AG04450 (cell line): ENCODE measurements at places on chromosomes 2 and 18.

GRCh38 chr2:234403074-234403473 is 93.8 kb downstream of the ARL4C start:
- no peak for DNase-seq

DNA sequence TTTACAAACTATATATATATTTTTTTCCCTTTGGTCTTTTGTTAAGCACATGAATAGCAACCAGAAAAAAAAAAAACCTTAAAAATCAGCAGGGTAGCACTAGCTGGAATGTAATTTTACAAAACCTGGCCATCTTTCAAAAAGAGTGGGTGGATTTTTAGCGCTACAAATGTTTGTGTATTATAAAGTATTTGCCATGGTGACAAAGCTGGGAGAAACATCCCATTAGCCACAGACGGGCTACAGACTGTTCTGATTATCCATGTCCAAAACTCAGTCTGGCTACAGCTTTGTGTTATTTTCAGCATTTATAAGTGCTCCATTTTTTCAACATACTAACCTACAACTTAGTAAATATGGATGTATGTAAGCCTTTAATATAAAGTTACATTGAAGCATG is 249.5 kb upstream of the TANK start:
- peak; percentile 23 for DNase-seq

GRCh38 chr2:120693121-120693520 is 42.5 kb upstream of the GLI2 start:
- no peak for DNase-seq

- DNase-seq: no peak
Observed at GRCh38 chr2:10547663-10548376, 99.7 kb upstream of the ODC1 start.

DNA sequence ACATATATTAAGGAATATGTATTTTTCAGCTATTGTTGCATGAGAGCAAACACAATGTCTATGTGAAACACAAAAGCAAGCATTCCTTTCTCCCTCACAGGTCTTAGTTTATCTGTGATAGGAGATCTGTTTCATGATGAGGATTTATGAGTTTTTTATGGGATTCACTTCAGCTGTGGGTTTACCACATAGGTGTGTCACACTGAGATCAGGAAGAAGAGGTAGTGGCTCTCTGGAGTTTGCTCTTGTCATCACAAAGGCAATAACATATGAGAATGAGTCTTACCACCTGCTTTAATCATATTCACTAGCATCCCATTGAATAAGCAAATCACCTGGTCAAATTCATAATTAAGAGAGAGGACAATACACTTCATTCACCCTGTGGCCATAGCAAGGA is 960.3 kb upstream of the SLC39A10 start:
- DNase-seq: no peak

DNA sequence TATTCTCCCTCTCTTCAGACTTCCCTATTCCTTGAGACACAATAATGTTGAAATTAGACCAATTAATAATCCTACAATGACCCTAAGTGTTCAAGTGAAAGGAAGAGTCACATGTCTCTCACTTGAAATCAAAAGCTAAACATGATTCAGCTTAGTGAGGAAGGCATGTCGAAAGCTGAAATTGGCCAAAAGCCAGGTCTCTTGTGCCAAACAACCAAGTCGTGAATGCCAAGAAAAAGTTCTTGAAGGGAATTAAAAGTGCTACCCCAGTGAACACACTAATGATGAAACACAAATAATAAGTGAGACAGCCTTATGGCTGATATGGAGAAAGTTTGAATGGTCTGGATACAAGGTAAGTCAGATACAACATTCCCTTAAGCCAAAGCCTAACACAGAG is 115.4 kb downstream of the PXDN start:
- no peak for DNase-seq

- no peak for DNase-seq
Observed at GRCh38 chr2:65017335-65017734, 28.1 kb downstream of the SLC1A4 start.

- no peak for DNase-seq
Observed at GRCh38 chr2:69774984-69775982, 33.3 kb downstream of the ANXA4 start.

DNA sequence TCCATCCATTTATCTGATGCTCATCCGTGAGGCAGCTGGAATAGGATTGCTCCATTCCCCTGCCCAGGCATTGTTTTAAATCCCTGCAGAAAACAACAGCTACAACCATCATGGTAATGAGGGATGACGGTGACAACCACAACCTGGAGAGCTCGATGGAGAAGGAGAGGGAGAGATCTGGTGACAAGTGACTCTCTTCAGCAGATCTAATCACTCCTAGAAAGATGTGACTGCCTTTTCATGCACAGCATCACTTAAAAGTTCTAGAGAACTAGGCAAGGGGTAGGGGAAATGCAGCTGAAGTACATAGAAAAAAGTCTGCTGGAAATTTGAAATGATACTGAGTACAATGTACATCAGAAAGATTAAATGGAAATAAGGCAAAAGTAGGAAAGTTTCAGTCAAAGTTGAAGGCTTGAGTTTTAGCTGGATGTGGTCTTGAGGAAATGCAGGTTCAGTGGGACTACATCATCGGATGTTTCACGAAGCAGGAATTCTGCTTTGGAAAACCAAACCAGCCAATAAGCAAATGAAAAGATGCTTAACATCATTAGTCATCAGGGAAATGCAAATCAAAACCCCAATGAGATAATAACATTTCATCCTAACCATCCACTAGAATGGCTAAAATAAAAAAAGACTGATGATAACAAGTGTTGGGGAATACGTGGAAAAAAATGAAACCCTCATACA is 6.8 kb upstream of the ARHGAP25 start:
- peak; percentile 46 for DNase-seq

- DNase-seq: no peak
Observed at GRCh38 chr2:41940060-41940744, 107.6 kb upstream of the PKDCC start.

DNA sequence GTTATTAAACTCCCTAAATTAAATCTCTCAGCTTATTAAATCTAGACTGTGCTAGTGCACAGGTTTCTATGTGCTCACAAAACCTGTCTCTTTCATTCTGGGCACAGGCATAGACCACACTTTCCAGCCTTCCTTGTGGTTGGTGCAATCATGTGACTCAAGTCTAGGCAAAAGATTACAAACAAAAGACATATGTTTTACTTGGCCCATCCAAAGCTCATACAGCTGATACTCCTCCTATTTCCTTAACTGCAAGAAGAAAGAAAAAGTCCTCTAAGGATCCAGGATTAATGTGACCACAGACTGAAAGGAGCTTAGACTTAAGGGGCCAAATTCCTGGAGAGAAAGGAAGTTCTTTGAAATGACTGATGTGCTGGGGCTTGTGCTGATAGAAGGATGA is 731.3 kb upstream of the RAB6C start:
- no peak for DNase-seq

GRCh38 chr2:143390171-143390570 is 261.0 kb downstream of the ARHGAP15 start:
- no peak for DNase-seq

DNA sequence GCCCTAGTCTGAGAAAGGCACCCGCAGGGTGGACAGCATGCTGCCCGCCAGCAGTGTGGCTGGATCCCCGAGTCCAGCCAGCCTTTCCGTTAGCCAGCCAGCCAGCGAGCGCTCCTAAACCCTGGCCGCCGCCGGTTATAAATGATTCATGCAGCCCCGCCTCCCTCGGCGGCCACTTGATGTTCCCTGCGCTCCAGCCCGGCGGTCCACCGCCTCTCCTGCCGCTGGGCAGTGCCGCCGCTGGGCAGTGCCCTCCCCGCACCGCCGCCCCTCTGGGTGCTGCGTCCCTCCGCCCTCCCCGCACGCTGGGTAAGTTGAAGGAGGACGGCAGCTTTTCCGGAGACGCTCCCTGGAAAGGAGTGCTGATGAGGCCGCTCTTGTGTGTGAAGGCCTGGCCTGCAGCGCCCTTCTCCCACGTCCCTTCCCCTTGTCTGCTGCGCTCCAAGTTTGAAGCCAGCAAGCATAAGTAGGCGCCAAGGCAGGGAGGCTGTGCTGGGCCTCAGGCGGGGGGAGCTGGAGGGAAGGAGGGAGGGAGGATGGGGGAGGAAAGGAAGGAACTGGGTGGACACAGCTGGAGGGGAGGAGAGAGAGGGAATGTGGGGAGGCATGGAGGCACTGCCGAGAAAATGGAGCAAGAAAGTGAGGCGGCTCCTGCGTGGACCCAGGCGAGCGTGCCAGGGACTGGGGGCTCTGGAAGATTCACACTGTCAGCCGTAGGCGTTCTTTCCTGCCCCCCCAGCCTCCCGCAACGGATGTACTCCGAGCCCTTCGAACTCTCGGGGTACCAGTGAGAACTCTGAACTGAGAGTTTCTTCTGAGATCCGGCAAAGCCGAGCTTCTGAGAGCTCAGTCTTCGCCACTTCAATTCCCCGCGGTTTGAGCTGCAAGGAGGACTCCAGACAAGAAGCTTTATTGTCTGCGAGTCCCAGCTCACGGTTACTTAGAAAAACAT is 131.9 kb downstream of the GLI2 start:
- DNase-seq: no peak

DNA sequence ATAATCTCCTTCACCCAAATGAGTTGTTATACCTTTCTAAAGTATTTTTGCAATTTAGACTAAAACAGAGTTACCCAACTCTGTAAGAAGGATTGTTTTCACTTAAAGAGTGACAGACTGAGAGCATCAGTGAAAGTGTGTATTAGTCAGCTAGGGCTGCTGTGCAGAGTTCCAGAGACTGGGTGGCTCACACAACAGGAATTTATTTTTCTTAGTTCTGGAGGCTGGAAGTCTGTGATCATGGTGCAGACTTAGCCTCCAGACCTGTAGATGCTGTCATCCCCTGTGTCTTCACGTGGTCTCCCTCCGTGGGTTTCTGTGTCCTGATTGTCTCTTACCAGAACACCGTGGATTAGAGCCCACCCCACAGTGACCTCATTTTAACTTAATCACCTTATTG is 40.0 kb downstream of the BCL2L11 start:
- DNase-seq: peak; percentile 61

- DNase-seq: no peak
Observed at GRCh38 chr2:109686921-109687320, 72.8 kb downstream of the SOWAHC start.

DNA sequence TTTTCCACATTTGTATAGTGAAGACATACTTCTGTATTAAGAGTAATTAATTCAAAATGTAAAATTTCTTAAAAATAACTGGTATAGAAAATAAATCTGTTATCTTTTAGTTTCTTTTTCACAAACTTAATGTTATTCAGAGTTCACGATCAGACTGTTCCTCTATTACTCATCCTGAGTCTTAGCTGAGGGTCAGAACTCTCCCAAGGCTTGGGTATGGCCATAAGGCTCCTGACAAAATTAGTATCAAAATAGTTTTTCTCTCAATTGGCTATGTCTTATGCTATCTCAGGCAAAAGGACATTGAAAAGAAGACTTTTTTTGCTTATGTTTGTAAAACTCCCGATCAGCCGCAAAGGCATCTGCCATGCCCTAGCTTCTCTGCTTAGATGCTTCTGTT is 56.1 kb upstream of the NAB1 start:
- no peak for DNase-seq

DNA sequence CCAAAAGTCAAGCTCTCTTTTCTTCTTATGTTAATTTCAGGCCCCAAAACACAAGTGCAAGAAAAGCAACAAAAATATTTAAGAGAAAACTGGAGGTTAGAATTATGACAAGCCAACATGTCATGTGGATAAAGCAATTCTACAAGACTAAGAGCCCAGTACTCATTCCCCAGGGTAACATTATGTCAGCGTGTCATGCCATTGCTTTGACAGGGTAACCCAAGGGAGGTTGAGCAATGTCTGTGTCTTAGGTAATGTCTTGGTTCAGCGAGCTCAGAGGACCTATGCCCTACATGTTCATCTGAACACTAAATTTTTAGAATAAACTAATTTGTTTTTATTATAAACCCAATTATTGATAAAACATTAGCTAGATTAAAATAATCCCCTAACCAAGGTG is 173.2 kb upstream of the ZNF804A start:
- no peak for DNase-seq

- no peak for DNase-seq
Observed at GRCh38 chr2:38079116-38080052, 3.4 kb upstream of the CYP1B1 start.

GRCh38 chr2:118489712-118490299 is 357.6 kb downstream of the EN1 start:
- no peak for DNase-seq

DNA sequence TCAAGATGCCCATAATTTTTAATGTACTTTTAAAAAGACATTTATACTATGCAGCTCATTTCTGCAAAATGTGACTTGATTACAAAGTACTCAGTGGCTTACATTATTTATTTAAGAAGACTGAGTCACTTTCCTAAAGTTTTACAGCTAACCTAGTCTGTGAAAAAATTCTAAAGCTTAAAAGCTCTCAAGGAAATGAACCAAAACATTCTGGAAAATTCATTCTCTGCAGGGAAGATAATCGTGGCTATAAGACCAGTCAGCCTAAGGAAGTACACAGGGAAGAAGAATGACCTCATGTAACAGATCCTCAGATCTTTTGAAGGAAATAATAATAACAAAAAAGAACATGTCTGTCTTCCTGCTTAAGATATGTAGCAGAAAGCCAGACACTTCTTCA is 232.1 kb upstream of the STK17B start:
- peak; percentile 44 for DNase-seq

DNA sequence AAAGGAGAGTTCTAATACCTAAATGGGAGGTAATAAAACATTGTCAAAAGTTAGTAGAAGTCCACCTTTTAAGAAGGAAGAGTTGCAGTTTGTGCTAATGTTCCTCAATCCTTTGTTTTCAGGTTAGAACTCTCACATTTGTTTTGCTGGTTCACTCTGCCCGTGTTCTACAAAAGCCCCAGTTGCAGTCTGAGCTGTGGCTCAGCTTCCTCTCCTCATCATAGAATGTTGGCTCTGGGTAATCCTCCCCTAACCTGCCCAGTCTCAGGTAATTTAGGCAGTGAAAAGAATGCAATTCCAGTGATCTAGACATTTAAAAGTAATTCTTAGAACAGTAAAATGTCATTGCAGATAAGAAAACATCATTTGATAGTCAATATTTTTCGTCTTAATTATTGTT is 1410.4 kb upstream of the ZEB2 start:
- no peak for DNase-seq

GRCh38 chr2:3148716-3149115 is 228.9 kb downstream of the EIPR1 start:
- DNase-seq: no peak

GRCh38 chr2:98445177-98445682 is 572 bp downstream of the INPP4A start:
- no peak for DNase-seq
